T-helper 2 cell treated with Interferon-gamma antibody and Interleukin-4, amounts not matched to agents 5 μg/mL and 100 μg/mL, for 36 hours (primary cell): ENCODE measurements at places on chromosomes 1 and 21.
A peak's percentile ranks its signal among the peaks of the same experiment; 100 is the strongest.

DNA sequence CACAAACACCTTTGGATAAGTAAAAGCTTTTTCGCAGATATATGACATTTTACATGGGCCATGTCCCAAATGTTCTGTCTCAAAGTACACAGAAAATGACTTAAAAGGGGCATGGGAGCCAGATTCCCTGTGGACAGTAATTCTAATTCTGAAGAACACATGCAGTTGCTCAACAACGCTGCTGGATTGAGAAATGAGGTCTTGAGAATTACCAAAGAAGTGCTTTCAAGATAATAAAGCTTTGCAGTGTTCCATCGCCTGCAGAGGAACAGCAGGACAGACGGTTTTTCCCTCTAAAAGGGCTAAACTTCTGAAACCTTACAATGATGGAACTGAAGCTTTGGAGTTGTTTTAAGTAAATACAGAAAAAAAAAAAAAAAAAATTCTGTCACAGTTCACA lies 55.3 kb upstream of the HSPA13 start:
- no peaks in the 10 kb centered on the region for H3K4me1 ChIP-seq
- peaks cover 2% of the 10 kb centered on the region for H3K27me3 ChIP-seq
- no peak for DNase-seq
- no peak overlapping the region for H3K27ac ChIP-seq
- no peak overlapping the region for H3K4me3 ChIP-seq
- H3K36me3 ChIP-seq: peaks cover 1% of the 10 kb centered on the region

- no peaks in the 10 kb centered on the region for H3K4me1 ChIP-seq
- no peaks in the 10 kb centered on the region for H3K36me3 ChIP-seq
- no peak for DNase-seq
- no peak overlapping the region for H3K27ac ChIP-seq
Measured at GRCh38 chr1:69987881-69988280, 217.5 kb downstream of the LRRC40 start.

GRCh38 chr1:161987303-161987702 lies 36.4 kb downstream of the OLFML2B start:
- H3K36me3 ChIP-seq: no peaks in the 10 kb centered on the region
- no peak overlapping the region for H3K4me3 ChIP-seq
- H3K27me3 ChIP-seq: peaks cover 5% of the 10 kb centered on the region
- DNase-seq: no peak
- H3K27ac ChIP-seq: no peak overlapping the region
- no peaks in the 10 kb centered on the region for H3K4me1 ChIP-seq

GRCh38 chr1:155022136-155022926 lies 11.2 kb downstream of the DCST2 start:
- H3K27ac ChIP-seq: no peak overlapping the region
- H3K36me3 ChIP-seq: peaks cover 21% of the 10 kb centered on the region
- no peaks in the 10 kb centered on the region for H3K27me3 ChIP-seq
- H3K4me1 ChIP-seq: peaks cover 11% of the 10 kb centered on the region

DNA sequence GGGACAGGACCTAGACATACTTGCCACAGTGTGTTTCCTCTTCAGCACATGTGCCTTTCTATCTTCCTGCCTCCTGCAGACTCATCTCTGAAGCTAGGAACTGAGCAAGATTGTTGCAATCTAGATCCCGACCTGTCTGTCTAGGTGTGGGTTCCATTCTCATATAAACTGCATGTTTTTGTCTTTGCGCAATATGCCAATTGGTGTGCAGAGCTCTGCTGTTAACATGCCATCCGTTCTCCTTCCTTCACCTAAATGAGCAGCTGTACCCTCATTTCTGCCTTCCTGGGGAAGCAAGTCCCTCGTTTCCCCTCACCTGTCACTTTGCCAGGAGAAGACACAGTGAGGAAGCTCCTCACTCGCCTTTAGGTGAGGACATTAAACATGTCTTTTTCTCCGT lies 55.5 kb downstream of the SLC35F3 start:
- no peaks in the 10 kb centered on the region for H3K36me3 ChIP-seq
- no peak overlapping the region for H3K27ac ChIP-seq
- H3K4me3 ChIP-seq: no peak overlapping the region
- DNase-seq: no peak

- H3K27me3 ChIP-seq: no peaks in the 10 kb centered on the region
- H3K27ac ChIP-seq: peak overlapping the region; percentile 89
- DNase-seq: peak; percentile 53
- peak overlapping the region; percentile 30 for H3K4me3 ChIP-seq
- peaks cover 58% of the 10 kb centered on the region for H3K4me1 ChIP-seq
- peaks cover 82% of the 10 kb centered on the region for H3K36me3 ChIP-seq
Measured at GRCh38 chr1:168234846-168235547, 9.2 kb downstream of the SFT2D2 start.

GRCh38 chr1:109826446-109826845 lies 62.7 kb upstream of the EPS8L3 start:
- H3K27ac ChIP-seq: no peak overlapping the region
- H3K27me3 ChIP-seq: no peaks in the 10 kb centered on the region
- no peaks in the 10 kb centered on the region for H3K36me3 ChIP-seq
- no peak for DNase-seq

DNA sequence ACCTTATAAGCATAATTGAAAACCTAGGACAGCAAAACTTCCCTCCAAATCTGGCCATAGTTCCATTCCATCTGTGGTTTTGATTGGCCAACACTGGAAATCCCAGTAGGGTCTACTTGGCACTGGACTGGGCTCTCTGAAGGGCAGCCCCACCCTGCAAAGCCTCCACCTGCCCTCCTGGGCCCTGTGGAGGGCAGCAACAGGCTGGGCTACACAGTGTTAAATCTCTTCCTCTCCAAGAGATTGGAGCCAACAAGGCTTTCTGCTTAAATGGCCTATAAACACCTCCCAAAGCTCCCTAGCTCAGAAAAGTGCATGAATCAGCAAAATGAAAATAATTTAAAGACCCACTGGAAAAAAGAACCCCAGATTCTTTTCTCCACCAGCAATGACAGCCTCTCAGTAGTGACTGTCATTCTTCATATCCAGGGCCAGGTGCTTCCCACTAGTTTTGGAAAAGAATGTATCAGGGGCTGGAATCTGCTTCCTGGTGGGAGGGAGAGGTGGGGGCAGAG lies 58.5 kb downstream of the BEND5 start:
- no peak for DNase-seq
- H3K36me3 ChIP-seq: no peaks in the 10 kb centered on the region
- H3K27ac ChIP-seq: no peak overlapping the region
- no peak overlapping the region for H3K4me3 ChIP-seq
- no peaks in the 10 kb centered on the region for H3K4me1 ChIP-seq
- H3K27me3 ChIP-seq: no peaks in the 10 kb centered on the region
